ENCODE measurements at places on chromosomes 6 and 20.

- DNase-seq, result no peak
These were observed 98.9 kb upstream of the ENPP5 start for GRCh38 chr6:46269447-46270229.

DNA sequence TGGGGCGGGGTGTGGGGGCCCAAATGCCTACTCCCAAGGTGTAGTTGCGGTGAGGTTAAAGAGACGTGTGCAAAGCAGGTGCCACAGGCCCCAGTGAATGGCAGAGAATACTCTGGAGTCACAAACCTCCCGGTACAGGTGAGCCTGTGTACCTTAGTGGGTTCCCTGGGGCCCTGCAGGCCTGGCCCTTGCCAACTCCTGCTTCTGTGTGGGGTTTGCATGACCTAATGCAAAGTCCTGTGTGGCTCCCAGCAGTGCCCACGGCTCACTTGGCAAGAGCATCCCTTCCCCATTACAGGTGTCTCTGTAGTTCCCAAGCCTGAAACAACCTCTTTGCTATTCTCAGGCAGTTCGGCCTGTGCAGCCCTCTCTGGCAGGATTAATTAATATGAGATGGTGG lies 17.5 kb downstream of the SPDEF start:
- DNase-seq, result no peak

GRCh38 chr20:7637184-7637583 lies 303.1 kb downstream of the HAO1 start:
- DNase-seq, result no peak

DNA sequence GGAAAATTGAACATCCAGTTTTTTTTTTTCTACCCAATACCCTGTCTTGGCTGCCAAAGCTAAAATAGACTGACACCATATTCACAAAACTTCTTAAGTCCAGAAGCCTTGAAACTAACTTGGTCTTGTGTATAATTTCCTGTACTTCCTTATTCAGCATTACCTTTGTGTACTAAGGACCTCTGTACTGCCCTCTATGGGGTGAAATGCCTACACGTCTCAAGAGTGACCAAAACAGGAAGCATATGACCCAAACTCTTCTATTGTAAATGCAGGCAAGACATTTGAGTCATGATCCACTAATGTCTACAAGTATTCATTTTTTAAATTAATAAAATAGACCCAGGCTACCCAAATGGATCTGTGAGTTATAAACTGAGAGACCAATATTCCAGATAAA lies 50.4 kb downstream of the HMGCLL1 start:
- DNase-seq, result peak; percentile 49

- DNase-seq, result no peak
These were observed 124.9 kb upstream of the ARID1B start for GRCh38 chr6:156652231-156652750.

DNA sequence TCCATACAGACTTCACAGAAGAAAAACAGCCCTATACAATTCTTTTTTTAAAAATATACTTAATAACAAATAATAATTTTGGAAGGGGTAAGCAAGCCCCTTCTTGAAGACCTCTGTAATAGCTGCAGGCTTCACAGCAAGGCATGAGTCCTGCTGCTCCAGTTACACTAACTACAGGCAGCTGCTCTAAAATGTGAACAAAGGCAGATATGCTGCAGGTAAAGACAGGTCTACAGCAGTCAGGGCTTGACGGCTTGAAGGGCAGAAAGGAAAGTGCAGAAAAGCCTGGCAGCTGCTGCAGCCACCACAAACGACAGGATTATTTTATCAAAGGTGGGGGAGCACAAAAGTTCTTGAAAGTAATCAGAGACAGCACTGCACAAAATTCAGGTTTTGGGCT lies 11.3 kb downstream of the FAXC start:
- DNase-seq, result no peak

DNA sequence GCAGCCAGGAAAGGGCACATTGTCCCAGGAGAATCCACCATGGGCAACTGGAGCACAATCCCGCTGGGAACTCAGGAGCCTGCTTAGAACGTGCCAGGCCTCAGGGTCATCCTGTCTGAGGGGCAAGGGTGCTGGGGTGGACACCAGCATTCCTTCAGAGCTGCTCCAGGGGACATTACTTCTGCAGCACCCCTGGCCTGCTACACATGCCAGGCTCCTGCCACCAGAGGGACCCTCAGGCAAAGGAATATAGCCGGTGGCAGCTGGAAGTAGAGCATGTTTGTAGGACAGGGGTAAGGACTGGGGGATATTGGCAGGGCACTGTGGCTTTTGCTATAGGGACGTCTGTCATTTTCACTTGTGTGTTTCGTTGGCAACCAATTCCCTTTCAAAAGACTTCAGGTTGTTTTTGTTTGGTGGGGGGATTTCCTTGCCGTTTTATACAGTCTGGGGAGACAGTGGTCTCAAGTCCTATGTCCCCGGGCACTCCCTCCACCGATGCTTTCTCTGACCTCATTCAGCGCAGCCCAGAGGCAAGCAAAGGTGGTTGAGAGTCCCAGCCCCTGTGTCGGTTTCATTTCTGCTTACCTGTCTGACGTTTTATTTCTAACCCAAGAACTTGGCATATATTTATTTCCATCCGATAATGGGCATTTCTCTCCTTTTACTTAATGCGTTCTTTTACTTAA lies 130.8 kb downstream of the JPH2 start:
- DNase-seq, result peak; percentile 75

- DNase-seq, result peak; percentile 4
These were observed 61.9 kb upstream of the CITED2 start for GRCh38 chr6:139436200-139436956.

- no peak for DNase-seq
These were observed 354.6 kb downstream of the RNF144B start for GRCh38 chr6:18741741-18742140.

DNA sequence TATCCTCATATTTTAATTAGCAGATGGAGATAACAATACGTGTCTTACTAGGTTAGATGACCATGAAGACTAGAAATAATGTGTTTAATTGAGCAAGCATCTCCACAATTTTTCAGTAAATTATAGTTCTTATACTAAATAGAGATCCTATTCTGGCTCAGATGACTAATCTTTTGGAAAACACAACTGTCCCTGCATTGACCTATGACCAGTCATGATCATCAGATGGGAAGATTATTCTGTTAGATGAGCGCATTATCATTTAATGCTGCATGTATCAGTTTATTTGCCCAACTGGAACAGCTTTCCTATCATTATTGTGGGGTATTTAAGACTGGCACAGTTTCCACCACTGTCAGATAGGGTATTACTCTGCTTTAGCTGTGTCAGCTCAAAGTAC lies 185.5 kb downstream of the MOXD1 start:
- DNase-seq, result no peak

DNA sequence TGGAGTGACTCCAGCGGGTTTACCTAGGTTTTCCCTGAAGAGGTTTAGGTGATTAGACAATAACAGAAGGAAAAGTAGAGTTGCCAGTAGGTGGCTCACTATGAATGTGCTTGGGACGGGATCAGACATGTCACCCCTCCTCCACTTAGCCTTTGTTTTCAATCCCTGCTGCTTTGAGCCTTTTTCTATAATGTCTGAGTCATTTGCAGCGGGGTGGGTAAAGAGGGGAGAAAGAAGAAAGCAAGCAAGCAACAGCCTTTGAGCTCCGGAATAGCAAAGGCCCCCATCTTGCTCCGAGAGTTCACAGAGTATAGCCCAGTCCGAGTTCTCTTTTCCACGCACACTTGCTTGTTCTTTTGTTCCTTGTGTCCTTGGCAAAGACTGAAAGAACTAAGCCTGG lies 129.1 kb downstream of the PACRG start:
- peak; percentile 59 for DNase-seq

GRCh38 chr20:841568-842546 lies 8.3 kb downstream of the FAM110A start:
- peak; percentile 83 for DNase-seq

DNA sequence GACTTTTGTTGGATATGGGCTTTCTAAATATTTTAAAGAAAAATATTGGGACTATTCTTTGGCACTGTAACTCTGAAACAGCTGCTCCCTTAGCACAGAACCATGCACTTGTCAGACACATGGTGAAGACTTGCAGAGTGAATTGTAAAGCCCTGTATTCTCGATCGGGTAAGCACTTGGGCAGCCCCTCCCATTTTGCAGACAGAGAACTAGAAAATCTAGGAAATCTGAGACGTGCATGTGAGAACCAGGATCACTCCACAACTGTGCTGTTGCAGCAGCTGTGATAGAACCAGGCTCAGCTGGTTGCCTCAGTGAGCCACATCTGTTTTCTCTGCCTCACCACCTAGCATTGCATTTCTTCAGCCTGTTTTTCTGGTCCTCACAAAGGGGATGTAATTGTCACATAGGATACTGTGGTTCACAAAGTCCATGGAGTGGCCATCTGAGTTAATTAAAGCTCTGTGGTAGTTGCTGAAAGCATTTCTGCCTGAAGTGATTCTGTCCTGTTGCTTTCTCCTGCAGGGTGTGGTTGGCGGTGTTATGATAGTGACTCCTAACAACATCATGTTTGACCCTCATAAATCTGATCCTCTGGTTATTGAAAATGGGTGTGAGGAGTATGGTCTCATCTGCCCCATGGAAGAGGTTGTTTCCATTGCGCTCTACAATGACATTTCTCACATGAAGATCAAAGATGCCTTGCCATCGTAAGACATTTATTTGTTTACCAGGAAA lies 71.8 kb upstream of the HINT3 start:
- DNase-seq, result no peak

Data from Calu3 (cell line).